ENCODE measurements at places on chromosomes 1 and 21.
A peak's percentile ranks its signal among the peaks of the same experiment; 100 is the strongest.

DNA sequence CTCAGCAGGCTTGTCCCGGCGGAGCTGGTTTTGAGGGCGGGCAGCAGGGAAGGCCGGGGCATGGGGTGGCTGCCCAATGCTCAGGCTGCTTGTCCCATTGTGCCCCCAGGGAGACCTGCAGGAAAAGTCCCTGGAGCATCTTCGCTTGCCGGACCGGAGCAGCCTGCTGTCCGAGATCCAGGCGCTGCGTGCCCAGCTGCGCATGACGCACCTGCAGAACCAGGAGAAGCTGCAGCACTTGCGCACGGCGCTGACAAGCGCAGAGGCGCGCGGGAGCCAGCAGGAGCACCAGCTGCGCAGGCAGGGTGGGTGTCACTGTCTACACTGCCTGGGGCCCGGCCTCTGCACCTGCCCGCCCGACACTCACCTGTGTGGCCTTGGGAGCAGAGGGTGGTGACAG is 30.4 kb upstream of the DIP2A start:
- no peak for DNase-seq

- DNase-seq: no peak
Measured at GRCh38 chr1:115647919-115648650, 6.3 kb downstream of the VANGL1 start.

DNA sequence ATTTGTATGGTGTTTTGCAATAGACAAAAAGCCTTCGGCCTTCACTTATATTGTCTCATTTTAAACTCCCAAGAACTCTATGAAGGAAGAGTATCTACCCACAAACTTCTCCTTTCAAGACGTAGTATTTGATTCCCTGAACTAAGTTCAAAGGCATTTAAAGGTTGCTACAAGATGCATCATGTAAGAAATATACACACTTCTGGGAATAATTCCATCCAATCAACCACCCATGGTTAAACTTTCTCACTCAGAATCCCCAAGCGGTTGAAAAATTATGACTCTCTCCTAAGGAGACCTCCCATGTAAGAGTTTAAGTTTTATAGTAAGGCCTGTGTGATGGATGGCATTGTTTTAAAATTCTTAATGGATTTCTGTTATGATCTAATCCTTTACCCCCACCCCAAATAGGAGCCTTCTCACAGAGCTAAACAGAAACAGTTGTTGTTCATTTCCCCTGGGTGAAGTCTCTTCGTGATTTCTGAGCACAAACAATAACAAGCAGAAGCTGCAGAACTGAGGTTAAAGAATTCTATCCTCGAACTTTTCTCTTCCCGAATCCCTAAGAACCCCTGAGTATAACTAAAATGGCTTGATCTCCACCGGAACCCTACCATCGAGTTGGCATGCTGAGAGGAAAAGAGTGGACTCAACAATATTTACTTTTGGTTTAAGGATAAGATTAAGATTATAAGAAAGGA is 185.0 kb downstream of the TGFBR3 start:
- no peak for DNase-seq

GRCh38 chr1:80392529-80392928 is 1386.0 kb upstream of the ADGRL4 start:
- DNase-seq: no peak

DNA sequence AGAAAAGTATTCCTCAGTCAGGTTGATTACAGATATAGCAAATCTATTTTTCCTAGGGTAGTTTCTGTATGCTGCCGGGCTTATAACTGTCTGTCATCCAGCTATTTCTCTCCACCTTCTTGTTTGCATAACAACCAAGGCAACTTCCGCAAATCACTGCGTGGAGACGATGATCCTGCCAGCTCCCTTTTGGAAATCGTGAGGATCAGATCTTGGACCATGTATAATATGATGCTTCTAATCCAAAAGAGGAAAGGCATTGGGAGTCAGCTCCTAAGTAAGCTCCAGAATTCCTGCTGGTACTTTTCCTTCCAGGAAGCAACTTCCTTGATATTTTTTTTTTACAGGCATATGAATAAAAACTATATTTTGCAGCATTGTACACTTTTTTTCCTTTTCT is 445 bp upstream of the RGS4 start:
- DNase-seq: no peak

DNA sequence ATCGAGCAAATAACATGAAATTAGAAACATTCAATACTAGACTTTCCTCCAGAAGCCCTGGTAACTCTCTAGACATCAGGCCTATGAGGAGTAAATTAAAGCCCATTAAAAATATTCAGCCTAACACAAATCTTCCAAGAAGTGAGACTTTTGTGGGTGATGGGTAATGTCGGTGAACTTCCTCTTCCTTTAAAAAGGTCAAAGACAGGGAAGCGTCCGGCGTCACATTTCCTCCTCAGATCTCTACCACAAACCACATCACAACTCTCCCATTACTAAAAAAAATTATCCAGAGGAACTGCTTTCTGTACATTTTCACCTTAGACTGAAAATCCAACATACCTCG is 1.4 kb downstream of the EIF4G3 start:
- DNase-seq: peak; percentile 34

DNA sequence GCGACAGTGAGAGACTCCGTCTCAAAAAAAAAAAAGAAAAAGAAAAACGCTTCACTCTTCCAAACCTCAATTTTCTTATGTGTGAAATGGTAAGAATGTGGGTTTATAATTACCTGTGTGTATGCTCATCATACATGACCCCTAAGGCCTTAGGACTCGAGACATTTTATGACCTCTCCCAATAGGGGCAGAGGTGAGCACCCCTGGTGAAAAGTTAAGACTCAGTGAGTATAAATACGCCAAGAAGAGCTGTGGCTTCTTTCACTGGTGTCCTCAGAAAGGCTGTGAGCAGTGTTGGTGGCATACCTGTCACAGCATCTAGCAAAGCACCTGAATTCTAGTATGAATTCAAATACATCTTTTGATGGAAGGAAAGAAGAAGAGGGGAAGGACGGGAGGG is 7.8 kb upstream of the FCMR start:
- no peak for DNase-seq

DNA sequence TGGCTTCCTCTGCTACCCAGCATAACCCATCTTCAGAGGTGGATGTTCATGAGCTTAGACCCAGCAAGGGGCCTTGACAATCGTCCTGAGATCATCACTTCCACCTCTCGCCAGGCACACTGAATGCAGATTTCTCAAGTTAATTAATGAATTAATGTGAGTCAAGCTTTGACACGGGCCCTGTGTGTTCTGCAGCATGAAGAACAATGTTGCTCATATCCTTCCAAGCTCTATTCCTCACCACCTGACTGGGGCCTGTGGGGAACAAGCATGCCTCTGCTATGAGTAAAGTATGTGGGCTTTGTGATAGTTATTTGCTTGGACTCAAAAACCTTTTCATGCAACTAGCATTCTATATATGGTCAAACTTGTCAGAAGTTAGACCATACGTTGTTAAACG is 122.0 kb downstream of the SEC16B start:
- DNase-seq: no peak

- no peak for DNase-seq
Measured at GRCh38 chr1:209030454-209031167, 552.9 kb upstream of the CAMK1G start.

- DNase-seq: no peak
Measured at GRCh38 chr1:213723187-213723586, 264.6 kb upstream of the PROX1 start.

DNA sequence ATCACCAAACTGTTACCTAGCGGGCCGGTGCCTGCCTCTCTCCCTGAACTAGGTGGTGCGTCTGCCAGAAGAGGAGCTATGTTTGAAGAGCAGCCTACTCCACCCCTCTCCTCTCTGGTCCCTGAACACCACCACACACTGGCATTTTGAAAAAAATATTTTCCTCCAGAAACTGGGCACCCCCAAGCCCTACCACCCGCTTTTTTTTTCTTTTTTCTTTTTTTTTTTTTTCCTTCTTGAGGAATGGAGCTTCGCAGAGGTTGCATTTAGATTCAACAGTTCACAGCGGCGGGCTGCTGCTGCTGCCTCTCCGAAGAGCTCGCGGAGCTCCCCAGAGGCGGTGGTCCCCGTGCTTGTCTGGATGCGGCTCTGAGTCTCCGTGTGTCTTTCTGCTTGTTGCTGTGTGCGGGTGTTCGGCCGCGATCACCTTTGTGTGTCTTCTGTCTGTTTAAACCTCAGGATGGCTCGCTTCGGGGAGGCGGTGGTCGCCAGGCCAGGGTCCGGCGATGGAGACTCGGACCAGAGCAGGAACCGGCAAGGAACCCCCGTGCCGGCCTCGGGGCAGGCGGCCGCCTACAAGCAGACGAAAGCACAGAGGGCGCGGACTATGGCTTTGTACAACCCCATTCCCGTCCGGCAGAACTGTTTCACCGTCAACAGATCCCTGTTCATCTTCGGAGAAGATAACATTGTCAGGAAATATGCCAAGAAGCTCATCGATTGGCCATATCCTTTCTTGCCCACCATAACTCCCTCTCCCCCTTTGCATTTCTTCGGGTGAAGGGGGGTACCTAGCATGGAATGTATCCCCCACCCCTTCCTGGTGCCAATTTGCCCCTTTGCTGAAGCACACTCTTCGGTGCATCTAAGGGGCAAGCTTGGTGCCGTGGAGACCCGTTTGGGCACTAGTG is at the start of gene CACNA1E:
Gene CACNA1E, plus strand, starts transcription at position 233 of the 911 bp plus-strand sequence. Its CDS starts 228 bp downstream, at position 461.
- DNase-seq: no peak

- DNase-seq: no peak
Measured at GRCh38 chr1:163863731-163864130, 542.0 kb downstream of the NUF2 start.

GRCh38 chr1:12112711-12113161 is 49.6 kb downstream of the TNFRSF8 start:
- no peak for DNase-seq

GRCh38 chr1:228471762-228472398 is 15.3 kb upstream of the RNF187 start:
- DNase-seq: no peak

DNA sequence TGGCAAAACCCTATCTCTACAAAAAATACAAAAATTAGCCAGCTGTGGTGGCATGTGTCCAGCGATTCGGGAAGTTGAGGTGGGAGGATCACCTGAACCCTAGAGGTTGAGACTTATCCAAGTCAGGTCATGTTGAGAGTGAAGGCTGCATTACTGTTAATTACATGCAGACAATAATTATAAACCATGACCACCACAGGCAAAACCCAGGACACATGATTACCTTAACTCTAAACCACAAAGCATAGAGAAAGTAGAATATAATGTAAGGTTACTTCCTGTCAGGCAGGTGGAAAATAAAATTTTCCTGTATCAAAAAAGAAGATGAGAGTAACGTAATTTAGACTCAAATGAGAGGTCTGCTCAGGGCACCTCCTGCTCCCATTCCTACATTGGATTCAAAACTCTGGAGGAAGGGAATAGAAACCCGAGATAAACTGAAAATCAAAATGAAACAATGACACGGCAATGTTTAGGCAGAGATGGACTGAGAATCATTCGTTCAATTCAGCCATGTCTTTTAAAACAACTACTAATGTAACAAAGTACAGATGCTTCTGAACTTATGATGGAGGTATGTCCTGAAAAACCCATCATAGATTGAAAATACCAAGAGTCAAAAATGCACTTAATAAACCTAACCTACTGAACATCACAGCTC is 33.6 kb downstream of the RGS8 start:
- DNase-seq: no peak

DNA sequence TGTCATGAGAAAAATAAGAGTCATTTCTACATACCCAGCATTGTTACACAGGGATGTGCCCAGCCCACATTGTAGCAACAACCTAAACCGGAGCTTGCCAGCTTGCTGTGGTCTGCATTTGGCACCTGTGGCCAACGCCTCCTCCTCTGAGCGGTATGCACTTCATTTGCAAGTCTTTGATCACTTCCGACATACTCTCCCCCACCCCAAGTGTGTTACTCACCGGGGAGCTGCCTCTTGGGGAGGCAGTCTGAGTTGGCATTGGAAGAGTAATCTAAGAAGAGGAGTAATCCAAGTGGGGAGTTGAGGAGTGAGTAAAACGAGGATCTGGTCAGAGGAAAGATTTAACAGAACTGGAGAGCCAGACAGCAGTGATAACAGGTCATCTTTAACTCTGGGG is 3.8 kb downstream of the BCL9 start:
- peak; percentile 89 for DNase-seq

DNA sequence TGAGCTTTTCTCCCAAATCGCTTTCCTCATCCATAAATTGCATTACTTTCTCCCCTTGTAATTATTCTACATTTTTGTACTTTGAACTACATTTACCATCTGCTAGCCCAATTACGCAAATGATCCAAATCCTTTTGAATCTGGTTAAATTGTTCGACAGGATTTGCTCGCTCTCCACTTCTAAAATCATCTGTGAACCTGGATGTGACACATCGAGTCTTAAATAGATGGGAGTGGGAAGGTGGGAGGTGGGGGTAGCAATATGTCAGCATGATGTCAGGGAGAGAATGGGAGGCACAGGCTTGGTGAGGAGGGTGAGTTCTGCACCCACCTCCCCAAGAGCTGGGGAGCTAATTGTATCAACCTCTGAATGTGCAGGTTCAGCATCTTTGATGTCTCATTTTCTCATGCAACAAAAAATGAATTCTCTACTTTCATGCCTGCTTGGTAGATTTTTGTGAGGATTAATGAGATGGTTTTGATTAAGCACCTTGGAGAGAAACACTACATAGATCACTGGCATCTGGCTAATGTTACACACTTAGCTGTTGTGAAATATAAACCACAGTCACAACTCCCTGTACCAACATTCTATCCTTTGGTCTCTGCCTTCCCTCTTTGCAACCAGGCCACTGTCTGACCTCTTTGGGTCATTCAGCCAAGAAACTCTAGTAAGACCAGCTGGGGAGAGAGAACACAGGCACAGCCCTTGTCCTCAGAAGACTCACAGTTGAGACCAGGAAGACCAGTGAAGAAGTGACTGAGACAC is 165.1 kb downstream of the DAB1 start:
- DNase-seq: no peak

- DNase-seq: no peak
Measured at GRCh38 chr1:184329245-184329953, 57.4 kb upstream of the C1orf21 start.

DNA sequence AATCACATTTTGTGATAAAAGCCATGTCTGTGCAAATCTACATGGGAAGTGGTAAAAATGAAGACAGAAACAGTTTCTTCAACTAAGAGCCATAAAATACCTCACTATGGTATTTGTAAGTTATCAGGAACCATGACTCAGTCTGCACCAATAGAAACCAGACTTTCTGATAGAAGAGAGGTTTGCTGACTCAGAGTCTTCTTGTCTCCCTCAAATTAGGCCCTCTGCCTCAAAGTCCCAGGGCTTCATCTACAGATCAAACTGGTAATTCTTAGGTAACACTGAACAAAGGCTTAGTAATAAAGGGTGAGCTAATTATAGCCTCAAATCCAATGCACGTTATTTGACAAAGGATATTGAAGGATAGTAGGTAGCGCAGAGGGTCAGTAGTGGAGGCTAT is 30.9 kb upstream of the SSX2IP start:
- no peak for DNase-seq
